SHP77 treated with DMSO at 0.1 percent for 48 hours (cell line): ENCODE measurements at places on chromosomes 4 and X.

- DNase-seq: no peak
Measured at GRCh38 chr4:10183462-10183861, 66.9 kb upstream of the WDR1 start.

DNA sequence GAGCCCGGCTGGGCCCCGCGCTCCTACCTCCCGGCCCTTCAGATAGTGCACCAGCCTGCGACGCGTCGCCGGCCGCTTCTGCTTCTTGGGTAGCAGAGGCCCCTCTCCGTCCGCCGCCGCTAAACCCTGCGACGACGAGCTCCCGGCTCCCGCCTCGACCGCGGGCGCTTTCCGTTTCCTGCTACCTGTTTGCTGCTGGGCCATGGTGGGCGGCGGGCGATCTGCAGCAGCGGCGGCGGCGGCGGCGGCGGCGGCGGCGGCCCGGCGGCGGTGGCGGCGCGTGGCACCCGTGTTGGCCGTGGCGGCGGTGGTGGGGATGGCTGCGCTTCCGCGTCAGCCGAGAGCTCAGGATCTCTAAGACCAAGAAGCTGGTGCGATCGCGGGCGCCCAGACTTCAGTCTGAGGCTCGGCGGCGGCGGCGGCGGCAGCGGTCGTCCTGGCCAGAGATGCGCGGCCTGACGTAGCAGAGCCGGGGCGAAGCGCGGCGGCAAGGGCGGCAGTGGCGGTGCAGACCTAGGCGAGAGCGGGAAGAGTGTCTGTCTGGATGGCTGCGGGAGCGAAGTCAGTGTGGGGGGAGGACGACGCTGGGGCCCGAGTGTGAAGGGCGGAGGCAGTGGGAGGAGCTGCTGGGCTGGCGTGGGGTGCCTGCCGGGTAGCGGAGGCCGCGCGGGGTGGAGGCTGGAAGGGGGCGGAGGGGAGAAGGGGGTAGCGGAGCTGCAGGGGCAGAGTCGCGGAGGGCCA lies at the start of gene DCAF12L2:
TSS of gene DCAF12L2 (minus strand) at position 569 of the 741 bp plus-strand sequence. CDS start at position 204, 365 bp downstream.
- DNase-seq: no peak

DNA sequence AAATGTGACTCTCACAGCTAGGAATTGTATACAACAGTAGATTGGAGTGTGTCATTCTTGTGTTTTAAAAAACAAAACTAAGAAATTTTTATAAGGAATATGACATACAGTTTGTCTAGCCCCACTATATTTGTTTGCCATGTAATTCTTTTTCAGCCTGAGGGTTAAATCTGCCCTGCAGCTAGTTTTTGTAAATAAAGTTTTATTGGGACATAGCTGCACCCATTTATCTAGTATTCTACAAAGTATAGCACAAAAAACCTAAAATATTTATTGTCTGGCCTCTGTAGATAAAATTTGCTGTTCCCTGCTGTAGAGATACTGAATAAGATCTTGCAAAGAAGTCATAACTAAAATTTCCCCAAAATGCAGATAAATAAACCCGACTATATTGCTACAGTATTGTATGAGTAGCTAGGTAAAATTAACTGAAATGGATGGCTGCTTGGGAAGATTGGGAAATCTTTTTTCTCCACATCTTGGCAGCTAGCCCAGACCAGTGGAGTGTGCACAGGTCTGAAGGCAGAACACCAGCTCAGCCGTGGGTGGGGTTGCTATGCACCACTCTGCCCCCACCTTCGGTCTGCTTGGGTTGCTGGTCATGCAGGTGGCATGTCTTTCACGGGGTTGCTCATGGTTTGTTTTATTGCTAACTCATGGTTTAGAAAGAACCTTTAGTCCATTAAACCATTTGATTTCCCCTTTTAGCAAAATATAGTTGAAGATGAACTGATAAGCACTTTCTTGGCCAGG lies 127.9 kb downstream of the KLHL8 start:
- peak; percentile 55 for DNase-seq

GRCh38 chr4:72761368-72762038 lies 192.5 kb upstream of the ADAMTS3 start:
- no peak for DNase-seq

GRCh38 chr4:182208526-182209050 lies 34.6 kb upstream of the TENM3 start:
- DNase-seq: no peak

DNA sequence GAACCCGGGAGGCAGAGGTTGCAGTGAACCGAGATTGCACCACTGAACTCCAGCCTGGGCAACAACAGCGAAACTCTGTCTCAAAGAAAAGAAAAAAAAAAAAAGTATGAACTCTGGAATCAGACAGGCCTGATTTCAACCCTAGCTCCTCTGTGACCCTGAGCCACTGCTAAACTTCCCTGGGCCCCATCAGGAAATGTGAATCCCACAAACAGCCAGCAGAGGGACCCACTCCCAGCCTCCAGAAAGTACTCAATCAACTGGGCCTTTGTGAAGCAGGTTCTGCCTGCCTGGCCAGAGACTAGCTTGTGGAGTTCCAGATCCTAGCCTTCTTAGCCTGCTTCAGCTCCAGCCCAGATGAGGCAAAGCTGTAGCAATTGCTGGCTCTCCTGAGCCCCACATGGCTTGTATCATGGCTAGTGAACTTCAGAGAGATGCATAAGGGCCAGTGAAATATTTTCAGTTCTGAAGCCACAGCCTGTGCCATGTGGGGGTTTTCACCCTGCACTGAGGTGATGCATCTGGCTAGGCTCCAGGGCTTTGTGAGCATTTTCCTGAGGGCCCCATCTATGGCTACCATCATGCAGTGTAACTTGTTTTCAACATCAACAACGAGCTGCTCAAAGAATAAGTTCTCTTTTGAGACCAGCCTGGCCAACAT lies 7.2 kb upstream of the IDS start:
- DNase-seq: peak; percentile 9
